NCI-H345 (cell line): ENCODE measurements at places on chromosomes 6 and 20.

DNA sequence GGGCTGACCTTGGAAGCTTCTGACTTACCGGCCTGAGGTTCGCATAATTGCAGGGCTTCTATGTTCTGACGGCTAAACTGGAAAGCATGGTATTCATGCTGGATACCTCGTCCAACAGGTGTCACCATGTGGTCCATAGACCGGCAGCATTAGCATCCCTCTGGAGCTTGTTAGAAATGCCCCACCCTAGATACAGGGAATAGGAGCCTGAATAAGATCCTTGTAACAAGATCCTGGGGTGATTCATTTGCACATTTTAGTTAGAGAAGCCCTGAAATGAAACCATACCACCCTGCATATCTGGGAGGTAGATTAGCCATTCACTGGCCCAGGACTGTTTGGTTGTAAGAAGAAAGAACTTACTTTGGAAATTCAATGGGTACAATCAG, 77.7 kb downstream of the TMEM170B start:
- no peak for DNase-seq

DNA sequence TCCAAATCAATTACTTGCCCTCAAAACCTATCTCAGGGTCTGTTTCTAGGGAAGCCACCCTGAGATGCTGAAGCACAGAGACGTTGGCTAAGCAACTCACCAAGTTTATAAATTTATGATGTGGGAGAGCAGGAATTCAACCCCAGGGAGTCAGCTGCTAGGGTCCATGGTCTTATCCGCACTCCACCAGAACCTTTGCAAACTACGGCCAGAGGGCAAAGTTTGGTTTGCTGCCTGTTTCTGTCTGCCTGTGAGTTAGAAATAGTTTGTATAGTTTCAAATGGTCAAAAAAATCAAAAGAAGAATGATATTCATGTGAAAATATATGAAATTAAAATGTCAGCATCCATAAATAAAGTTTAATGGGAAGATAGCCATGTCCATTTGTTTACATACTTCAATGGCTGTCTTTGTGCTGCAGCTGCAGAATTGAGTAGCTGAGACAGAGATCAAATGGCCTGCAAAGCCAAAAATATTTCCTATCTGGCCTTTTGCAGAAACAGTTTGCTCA, 83.7 kb upstream of the ZFP64 start:
- DNase-seq: no peak

DNA sequence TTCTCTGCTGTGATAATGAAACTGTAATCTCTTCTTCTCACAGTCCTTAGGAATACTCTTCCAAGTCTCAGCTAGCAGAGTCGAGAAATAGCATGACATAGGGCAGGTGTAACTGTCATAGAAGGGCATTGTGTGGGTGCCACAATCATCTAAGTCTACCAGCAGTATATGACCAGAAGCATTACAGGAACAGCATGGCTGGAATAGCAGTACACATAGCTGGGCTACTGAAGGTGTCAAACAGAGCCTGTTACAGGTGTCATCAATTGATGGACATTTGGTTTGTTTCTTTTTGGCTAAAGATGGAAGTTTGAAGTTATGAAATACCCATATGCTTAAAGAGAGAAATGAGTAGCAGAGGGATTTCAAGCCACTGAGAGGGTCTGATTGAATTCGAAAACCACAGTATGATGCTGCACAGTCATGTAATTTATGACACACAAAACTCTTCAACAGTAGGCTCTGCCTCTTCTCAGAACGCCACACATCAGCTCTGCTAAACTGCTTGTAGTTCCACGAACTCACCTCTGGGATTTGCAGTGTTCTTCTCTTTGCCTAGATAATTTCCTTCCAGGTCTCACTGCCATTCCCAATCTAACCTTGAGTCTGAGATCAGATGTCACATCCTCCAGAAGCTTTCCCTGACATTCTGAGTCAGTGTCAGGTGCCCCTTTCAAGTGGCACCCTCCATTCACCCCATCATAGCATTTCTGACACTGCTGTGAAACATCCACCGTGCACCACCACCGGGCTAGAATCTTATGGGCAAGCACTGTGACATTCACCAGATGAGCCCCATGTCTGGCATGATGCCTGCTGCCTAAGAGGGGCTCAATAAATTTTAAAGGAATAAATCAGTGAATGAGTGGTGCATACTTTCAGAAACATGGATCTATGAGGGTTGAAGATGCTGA, 151.0 kb downstream of the ADAT2 start:
- DNase-seq: no peak

GRCh38 chr6:14771016-14771415, 474.9 kb upstream of the JARID2 start:
- no peak for DNase-seq

- DNase-seq: peak; percentile 31
These were observed 3.3 kb downstream of the ADGRB3 start for GRCh38 chr6:68638230-68638900.

GRCh38 chr20:34331838-34332237, 28.7 kb upstream of the AHCY start:
- no peak for DNase-seq

DNA sequence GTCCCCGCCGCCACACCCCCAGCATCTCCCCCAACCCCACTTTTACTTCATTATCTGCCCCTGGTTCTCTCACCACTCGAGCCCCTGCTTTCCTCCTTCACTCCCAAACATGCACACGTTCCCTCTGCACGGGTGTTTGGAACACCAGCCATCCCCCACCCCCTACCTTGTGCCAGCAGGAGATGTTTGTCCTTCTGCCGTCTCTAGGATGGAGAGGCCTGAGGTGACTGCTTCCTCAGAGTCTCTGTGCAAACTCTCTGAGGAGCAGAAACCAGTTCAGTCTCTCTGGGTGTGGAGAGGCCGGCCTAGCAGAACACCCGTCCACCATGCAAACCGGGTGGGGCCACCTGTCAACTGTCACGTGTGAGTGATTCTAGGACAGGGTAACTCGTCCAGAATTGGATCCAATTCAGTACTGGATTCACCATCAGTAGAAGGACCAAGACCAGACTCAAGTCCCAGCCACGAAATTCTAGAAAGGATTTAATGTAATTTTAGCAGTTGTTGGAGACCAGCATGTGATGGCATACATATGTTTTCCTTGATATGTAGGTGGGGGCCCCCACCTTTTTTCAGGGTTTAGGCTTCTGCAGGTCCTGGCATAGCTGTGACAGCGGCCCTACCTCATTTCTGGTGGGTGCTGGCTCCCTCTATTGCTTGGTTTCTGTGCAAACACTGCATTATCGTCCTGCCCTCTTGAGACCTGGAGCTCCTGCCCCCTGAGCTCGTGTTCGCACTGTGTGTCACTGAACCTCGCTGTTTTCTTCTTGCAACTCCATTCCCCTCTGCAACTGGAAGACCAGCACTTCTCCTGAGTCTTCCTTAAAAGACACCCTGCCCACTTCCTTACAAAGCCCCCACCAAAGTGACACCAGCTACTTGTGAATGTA, at the start of gene RAET1E:
TSS of gene RAET1E (minus strand) at position 259 of the 890 bp plus-strand sequence. CDS start 7,212 bp downstream, outside the sequence.
- no peak for DNase-seq

DNA sequence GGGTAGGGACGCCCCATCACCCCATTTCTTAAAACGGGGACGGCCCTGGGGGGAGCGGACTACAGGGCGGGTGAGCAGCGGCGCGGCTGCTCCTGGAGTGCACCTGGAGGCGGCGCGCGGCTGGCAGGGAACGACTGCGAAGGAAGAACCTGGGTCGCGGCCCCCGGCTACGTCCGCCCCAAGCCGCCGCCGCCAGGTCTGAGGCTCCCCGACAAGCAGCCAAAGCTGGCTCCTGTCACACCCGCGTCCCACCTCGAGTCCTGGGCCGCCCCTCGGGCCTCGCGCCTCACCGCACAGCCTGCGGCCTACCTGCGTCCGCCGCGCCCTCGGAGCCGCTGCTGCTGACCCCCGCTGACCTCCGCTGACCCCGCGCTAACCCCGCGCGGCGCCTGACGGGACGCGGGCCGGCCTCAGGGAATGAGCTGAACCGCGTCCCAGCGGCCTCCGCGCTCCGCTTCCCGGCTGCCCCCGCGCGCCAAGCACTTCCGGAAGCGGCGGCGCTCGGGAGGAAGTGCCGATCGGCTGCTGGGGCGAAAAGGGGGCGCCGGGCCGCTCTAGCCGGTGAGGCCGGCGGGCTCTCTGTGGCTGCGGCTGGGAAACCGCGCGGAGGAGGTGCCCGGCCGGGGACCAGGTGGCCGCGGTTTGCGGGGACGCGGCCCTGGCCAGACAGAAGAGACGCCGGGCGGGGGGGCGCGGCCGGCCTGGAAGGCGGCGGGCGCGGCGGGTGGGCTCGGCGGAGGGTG, at the start of the genes ARFRP1 and ZGPAT:
TSS of gene ARFRP1 (minus strand) at position 419 of the 743 bp plus-strand sequence. CDS start 885 bp downstream, outside the sequence.
TSS of gene ZGPAT (plus strand) at position 482 of the 743 bp plus-strand sequence. CDS start 542 bp downstream, outside the sequence.
- DNase-seq: peak; percentile 92
